ENCODE measurements at places on chromosomes 4 and X. TPM values are rescaled to one million over a fixed set of nuclear protein-coding genes. Genes with fewer than 3 reads are reported as not detected.

ADH1A gene
- total RNA-seq: not detected

DNA sequence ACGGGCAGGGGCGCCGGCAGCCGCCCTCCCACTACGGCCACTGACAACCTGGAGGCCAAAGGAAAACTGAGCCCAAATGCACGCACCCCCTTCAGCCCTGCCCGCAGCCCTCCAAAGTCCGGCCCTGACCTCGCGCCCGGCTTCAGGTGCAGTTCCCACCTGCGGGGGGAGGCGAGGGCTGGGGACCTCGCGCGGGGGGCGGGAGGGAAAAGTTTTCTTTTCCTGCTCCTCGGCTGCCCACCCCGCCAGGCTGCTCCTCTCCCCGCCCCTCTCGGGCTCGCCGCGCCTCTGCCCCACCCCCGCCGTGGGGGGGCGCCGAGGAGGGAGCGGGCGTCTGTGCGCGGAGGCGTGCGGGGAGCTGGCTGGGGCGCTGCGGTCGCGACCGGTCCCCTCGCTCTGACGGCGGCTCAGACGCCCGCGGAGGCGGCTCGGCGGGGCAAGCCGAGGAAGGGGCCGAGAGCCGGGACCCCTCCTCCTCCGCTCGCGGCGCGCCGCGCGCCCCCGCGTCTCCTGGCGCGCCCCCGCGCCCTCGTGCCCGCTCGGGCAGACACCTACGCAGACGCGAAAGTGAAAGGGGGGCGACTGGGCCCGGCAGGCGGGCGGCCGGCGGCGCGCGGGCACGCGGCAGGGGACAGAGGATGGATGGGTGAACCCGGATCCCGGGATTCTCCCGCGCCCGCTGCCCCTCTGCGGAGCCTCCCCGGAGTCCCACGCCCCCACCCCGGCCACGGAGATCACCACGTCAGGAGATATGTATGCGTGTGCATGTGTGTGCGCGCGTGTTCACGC is 3.1 kb upstream of the NR3C2 start:
- no peaks in the 10 kb centered on the region for H3K36me3 ChIP-seq
- peaks cover 30% of the 10 kb centered on the region for H3K4me1 ChIP-seq
- peak overlapping the region; percentile 85 for H3K27ac ChIP-seq
- peak overlapping the region; percentile 81 for H3K4me3 ChIP-seq
- peaks cover 2% of the 10 kb centered on the region for H3K27me3 ChIP-seq
- DNase-seq: peak; percentile 72

DNA sequence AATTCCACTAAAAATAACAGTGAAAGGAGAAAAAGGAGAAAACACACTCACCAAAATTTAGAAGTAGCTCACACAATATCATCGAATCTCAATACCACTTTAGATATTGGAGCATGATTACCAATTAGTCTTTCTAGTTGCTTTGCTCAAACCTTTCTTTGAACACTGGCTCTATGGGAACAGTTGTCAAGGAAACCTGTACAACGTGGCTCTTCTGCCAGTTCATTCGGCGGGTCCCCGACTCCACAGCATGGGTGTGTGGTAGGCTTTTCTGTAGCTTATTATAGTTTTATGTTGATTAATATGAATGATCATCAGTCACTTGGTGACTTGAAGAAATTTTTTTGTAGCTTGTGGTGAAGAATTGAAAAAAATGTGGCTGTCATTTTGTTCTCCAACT is 50.2 kb upstream of the TMEM150C start:
- DNase-seq: no peak
- H3K27ac ChIP-seq: no peak overlapping the region
- no peaks in the 10 kb centered on the region for H3K4me1 ChIP-seq
- peaks cover 2% of the 10 kb centered on the region for H3K27me3 ChIP-seq

CXCL9 gene
- 1.3 TPM for total RNA-seq

DNA sequence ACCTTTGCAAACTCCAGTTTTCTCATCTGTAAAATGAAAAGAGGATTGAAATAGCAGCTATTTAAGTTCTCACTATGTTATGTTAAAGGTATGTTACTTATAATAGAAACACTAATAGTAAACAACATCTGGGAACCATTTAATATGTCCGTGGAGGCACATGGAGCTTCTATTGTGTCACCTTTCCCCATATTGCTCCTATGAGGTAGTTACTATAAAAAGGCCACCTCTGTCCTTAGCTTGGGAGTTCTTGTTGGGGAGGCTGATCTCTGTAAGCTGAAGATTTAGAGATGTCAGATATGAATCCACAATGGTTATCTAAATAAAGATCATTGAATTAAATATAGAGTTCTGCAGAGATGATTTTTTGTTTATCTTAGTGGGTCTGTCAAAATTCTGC is 125.2 kb downstream of the FHIP1A start:
- no peaks in the 10 kb centered on the region for H3K36me3 ChIP-seq
- no peak overlapping the region for H3K27ac ChIP-seq
- DNase-seq: no peak
- no peak overlapping the region for H3K4me3 ChIP-seq

NOX1 gene
- not detected for total RNA-seq

GRCh38 chrX:142671036-142671435 is 354.7 kb upstream of the SPANXN4 start:
- no peak overlapping the region for H3K4me3 ChIP-seq
- no peaks in the 10 kb centered on the region for H3K27me3 ChIP-seq
- H3K4me1 ChIP-seq: no peaks in the 10 kb centered on the region
- no peak overlapping the region for H3K27ac ChIP-seq

GRCh38 chr4:103719830-103720207 is at the start of gene TACR3:
Gene TACR3 (minus strand): TSS chr4:103719985. CDS start chr4:103719675, 310 bp downstream.
- peaks cover 13% of the 10 kb centered on the region for H3K27me3 ChIP-seq
- no peak for DNase-seq
- no peak within 1 kb of the TSS for H3K4me3 ChIP-seq
- no peaks in the 10 kb centered on the region for H3K4me1 ChIP-seq
- H3K27ac ChIP-seq: no peak within 1 kb of the TSS
- no peaks in the 10 kb centered on the region for H3K36me3 ChIP-seq

DNA sequence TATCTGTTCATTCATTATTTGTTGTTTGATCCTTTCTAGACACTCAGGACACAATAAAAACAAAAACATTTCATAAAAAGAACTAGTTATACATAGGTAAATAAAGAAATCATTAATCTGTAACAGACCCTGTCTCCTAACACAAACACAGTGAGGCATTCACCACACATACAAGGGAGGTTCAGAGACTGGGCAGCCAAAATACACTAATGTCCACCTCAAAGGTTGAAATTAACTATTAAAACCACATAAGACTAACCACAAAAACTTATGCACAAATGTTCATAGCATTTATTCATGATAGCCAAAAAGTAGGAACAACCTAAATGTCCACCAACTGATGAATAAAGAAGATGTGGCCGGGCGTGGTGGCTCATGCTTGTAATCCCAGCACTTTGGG is 7.8 kb downstream of the PAPSS1 start:
- DNase-seq: no peak
- H3K27me3 ChIP-seq: no peaks in the 10 kb centered on the region
- H3K27ac ChIP-seq: no peak overlapping the region

DNA sequence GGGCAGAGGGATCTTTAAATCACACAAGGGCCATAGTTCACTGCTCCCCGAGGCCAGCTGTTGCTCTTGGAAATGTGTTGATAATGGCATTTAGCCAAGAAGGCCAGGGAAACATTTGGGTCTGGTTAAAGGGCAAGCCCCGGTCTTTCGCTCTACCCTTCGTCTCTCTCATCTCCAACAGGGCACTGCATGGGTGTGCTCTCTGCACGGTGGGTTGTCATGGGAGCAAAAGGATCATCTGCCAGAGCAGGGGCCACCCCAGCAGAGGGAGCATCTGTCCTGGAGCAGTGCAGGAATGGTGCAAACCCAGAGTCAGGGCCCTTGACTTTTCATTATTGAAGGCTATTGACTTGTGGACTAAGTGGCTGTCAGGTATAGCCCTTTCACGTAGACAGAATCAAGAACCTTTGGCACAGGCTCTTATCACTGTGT is 22.7 kb upstream of the PGRMC2 start:
- peaks cover 5% of the 10 kb centered on the region for H3K36me3 ChIP-seq
- no peaks in the 10 kb centered on the region for H3K4me1 ChIP-seq
- H3K27me3 ChIP-seq: no peaks in the 10 kb centered on the region
- no peak overlapping the region for H3K27ac ChIP-seq
- no peak overlapping the region for H3K4me3 ChIP-seq

RAB41 gene
- total RNA-seq: not detected

GRCh38 chrX:1909419-1910206 is 294.8 kb downstream of the ASMT start:
- H3K27ac ChIP-seq: no peak overlapping the region
- H3K27me3 ChIP-seq: peaks cover 6% of the 10 kb centered on the region
- H3K36me3 ChIP-seq: no peaks in the 10 kb centered on the region
- H3K4me1 ChIP-seq: no peaks in the 10 kb centered on the region

GAGE12H gene
- total RNA-seq: not detected

IL13RA2 gene
- not detected for total RNA-seq

DNA sequence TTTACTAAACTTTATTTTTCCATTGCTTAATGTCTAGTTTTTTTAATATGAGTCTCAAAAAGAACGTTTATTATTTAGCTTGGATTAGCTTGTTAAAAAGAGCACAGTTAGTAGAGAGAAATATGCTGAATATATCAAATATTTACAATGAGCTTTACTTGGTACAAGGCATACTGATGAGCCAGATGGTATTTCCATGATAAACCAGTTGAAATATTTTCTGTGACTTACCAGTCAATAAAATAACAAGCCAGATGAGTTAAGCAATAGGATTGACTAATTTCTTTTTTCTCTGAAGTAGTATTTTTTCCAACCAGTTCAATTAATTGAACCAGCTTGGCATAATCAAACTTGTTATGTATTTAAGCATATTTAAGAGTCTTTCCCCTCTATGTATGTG is 134.1 kb downstream of the KLHL34 start:
- DNase-seq: no peak
- H3K36me3 ChIP-seq: peaks cover 2% of the 10 kb centered on the region
- H3K4me1 ChIP-seq: no peaks in the 10 kb centered on the region
- H3K4me3 ChIP-seq: no peak overlapping the region

ARMCX2 gene
- total RNA-seq: 15.3 TPM

DNA sequence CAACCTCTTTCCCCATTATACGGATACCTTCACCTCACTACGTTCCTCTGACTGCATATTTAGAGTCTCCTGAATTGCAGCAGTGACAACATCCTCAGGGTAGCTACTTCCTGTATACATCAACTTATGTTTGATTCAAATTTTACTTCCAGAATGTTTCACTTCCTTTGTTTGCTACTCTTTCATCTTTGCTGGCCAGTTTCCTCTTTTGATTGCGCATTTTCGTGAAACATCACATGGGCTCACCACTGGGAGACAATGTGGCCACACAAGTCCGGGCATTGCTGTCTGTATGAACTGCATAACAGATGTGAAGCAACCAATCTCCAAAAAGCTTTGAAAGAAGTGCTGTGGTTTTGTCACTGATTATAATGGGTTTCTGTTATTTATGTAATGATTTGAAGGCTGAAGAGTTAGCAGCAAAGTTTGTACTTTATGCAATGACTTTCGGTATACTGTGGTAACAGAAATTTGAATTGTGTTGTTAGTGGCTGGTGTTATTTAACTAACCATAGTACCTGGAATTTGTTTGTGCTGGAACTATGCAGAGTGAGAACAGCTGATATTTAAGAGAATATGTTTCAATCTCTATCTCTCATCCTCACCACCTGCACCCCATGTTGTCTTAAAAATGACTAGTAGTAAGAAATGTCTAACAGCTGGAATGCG is 7.4 kb downstream of the SNCA start:
- DNase-seq: peak; percentile 64
- H3K27ac ChIP-seq: peak overlapping the region; percentile 4
- H3K4me1 ChIP-seq: peaks cover 11% of the 10 kb centered on the region
- H3K4me3 ChIP-seq: peak overlapping the region; percentile 15
- H3K36me3 ChIP-seq: no peaks in the 10 kb centered on the region
- H3K27me3 ChIP-seq: peaks cover 10% of the 10 kb centered on the region

GAR1 gene
- total RNA-seq: 36.4 TPM

ETDB gene
- total RNA-seq: not detected

DNA sequence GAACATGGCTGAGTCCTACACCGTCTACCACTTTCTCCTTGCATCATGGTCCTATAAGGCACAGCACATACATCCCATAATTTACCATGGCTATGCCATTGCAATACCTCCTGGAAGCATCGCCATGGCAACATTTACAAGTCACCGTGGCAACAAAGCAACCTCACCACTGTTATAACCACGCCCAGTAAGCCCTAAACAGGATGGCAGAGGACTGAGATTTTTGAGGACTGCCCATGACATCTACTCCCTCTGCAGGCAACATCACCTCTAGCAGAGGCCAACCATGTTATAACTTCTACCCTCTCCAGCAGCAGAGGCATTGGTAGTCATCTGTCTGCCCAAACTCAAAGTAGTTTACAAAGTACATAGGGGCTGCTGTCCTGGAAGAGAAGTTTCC is 29.7 kb downstream of the BCOR start:
- H3K4me3 ChIP-seq: no peak overlapping the region
- no peaks in the 10 kb centered on the region for H3K27me3 ChIP-seq
- no peak overlapping the region for H3K27ac ChIP-seq

SLC9A6 gene
- 11.3 TPM for total RNA-seq

RASGEF1B gene
- total RNA-seq: 6.2 TPM

DNA sequence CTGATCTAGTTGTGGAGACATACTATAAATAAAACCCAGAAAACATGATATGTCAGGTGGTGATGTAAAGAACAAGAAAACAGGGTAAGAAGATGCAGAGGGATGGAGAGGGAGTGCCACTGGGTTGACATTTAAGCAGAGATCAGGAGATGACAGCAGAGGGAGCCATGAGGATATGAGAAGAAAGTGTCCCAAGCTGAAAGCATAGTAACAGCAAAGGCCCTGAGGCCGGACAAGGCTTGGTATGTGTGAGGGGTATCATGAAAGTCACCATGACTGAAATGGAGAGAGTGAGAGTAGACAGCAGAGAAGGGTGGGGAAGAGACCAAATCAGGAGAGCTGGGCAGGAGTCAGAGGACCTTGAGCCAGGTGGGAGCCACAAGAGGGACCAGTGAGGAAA is 3.4 kb downstream of the GPKOW start:
- DNase-seq: no peak
- no peaks in the 10 kb centered on the region for H3K27me3 ChIP-seq
- peak overlapping the region; percentile 1 for H3K27ac ChIP-seq
- peaks cover 32% of the 10 kb centered on the region for H3K36me3 ChIP-seq
- H3K4me1 ChIP-seq: peaks cover 33% of the 10 kb centered on the region
- H3K4me3 ChIP-seq: no peak overlapping the region

DNA sequence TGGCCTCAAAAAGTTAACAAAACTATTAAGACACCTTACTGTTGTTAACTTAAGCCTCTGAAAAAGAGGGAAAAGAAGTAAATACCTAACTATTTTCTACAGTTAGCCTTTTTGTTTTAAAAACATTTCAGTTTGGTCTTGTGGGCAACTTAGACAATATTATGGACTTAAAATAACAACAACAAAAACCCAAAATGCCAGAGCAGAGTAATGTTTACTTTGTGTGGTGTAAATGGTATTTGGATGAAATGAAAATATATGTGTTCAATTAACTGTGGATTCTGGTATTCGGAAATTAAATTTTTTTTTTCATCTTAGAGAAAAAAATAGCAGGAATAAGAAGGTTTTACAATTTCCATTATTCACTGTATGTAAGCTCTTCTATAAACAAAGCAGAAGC is 79.6 kb upstream of the NPNT start:
- H3K4me1 ChIP-seq: no peaks in the 10 kb centered on the region
- H3K36me3 ChIP-seq: peaks cover 3% of the 10 kb centered on the region
- no peak overlapping the region for H3K27ac ChIP-seq
- H3K4me3 ChIP-seq: no peak overlapping the region
- H3K27me3 ChIP-seq: no peaks in the 10 kb centered on the region
- DNase-seq: no peak

- peaks cover 46% of the 10 kb centered on the region for H3K27me3 ChIP-seq
- H3K36me3 ChIP-seq: no peaks in the 10 kb centered on the region
- H3K4me3 ChIP-seq: no peak overlapping the region
- no peak overlapping the region for H3K27ac ChIP-seq
- no peak for DNase-seq
Observed at GRCh38 chr4:54661686-54662085, 3.9 kb downstream of the KIT start.

FGF16 gene
- total RNA-seq: not detected

AFP gene
- not detected for total RNA-seq

DOK7 gene
- total RNA-seq: not detected
